ENCODE measurements at places on chromosomes 2 and 18.

- DNase-seq = no peak
These were observed 11.7 kb upstream of the NCL start for GRCh38 chr2:231475965-231476364.

GRCh38 chr2:8600456-8600855 is 81.4 kb upstream of the ID2 start:
- DNase-seq = no peak

- no peak for DNase-seq
These were observed 1300.0 kb upstream of the FAM98A start for GRCh38 chr2:34899079-34899478.

DNA sequence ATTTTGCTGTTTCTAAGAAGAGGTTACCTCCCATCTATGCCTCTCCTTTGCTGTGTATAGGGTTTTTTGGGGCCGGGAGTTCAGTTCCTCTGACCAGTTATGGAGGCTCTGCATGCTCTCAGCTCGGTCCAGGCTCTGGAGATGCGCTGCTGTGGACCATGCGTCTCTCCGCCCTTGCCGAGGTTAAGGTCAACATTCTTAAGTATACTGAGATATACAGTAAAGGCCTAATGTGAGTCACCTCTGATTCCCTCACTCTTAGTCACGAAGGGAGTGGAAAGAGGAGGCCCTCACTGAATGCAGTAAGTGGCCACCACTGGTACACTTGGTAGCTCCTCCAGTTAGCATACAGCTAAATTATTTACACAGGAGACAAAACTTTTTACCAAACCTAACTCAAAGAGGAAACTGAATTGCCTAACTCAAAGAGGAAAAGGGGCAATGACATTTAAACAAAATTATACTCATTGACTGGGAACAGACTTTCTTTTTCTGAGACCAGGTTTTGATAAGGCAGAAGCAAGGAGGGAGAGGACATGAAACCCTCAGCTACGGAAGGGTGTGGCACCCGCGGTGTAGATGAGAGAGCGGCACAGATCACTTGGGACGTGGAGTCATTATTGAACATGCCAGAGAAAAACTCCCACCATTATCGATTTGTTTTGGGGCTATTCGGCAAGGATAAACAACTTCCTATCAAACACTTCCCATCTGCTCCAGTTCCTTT is 98.7 kb downstream of the COPS8 start:
- DNase-seq = no peak

GRCh38 chr18:35409911-35410310 is 32.8 kb upstream of the ZNF396 start:
- DNase-seq = no peak

DNA sequence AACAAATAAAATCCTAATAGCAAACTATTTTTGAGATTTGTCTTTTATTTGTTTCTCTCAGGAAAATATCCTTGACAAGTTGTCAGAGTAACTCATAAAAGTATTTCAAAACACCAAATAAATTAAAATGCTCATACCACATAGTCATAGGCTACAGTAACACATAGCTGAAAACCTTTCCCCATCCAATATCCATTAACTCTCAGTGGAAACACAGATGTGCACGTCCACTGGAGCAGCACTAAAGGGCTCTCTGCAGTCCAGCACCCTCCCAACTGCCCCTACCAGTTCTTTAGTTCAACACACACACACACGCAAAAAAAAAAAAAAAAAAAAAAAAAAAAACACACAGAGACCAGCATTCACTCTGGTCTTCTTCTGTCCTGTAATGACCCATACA is 879 bp upstream of the XDH start:
- no peak for DNase-seq

DNA sequence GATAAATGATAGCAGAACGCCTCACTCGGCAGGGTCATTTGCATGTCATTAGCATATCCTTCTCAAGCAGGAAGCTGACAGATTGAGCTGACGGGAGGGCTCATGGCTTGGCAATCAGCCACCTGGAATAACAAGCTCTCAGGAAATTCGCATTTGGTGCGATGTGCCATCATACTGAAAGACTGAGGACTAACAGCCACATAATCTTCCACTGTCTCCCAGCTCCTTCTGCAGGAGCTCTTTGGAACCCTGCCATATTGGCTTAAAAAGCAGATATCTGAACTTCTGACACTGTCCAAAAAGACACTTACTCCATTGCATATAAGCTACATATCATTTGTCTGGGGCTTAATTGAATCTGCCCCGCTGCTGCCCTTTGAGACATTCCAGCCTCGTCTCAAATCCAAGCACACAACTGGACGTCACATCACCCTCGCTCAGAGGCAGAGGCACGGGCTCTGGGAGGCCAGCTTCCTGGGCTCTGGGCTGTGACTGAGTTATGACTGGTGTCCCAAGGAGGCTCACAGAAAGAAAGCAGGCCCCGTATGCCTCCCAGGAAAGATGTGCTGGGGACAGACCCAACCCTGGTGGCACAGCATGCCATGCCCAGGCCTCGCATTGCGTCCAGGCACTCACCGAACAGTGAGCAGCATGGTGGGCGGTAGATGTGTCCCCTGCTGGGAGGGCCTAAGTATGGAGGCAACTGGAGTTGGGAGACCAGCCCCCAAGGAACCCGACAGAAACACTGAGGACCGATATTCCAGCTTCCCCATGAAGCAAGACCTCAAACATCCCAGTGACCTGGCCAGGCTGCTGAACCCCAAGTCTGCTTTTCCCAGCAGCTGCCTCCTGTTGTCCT is 228.0 kb downstream of the ATAD2B start:
- DNase-seq = no peak

- no peak for DNase-seq
These were observed 65.6 kb upstream of the RFX8 start for GRCh38 chr2:101540518-101540917.

- no peak for DNase-seq
These were observed 50.1 kb downstream of the SLC14A1 start for GRCh38 chr18:45774065-45774521.

GRCh38 chr2:94984964-94985575 is 40.4 kb upstream of the MAL start:
- DNase-seq = no peak

DNA sequence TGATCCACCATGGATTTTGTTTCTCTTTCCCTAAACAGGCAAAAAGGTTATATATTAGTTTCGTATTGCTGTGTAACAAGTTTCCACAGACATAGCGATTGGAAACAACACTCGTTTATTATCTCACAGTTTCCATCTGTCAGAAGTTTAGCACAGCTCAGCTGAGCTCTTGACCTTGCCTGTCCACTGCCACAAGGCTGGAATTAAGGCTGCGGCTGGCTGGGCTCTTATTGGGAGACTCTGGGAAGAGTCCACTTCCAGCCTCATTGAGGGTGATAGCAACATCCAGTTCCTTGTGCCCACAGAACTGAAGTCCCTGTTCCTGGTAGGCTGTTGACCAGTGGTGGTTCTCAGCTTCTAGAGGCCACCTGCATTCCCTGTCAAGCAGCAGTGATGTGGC is 120.4 kb downstream of the TPGS2 start:
- DNase-seq = no peak

DNA sequence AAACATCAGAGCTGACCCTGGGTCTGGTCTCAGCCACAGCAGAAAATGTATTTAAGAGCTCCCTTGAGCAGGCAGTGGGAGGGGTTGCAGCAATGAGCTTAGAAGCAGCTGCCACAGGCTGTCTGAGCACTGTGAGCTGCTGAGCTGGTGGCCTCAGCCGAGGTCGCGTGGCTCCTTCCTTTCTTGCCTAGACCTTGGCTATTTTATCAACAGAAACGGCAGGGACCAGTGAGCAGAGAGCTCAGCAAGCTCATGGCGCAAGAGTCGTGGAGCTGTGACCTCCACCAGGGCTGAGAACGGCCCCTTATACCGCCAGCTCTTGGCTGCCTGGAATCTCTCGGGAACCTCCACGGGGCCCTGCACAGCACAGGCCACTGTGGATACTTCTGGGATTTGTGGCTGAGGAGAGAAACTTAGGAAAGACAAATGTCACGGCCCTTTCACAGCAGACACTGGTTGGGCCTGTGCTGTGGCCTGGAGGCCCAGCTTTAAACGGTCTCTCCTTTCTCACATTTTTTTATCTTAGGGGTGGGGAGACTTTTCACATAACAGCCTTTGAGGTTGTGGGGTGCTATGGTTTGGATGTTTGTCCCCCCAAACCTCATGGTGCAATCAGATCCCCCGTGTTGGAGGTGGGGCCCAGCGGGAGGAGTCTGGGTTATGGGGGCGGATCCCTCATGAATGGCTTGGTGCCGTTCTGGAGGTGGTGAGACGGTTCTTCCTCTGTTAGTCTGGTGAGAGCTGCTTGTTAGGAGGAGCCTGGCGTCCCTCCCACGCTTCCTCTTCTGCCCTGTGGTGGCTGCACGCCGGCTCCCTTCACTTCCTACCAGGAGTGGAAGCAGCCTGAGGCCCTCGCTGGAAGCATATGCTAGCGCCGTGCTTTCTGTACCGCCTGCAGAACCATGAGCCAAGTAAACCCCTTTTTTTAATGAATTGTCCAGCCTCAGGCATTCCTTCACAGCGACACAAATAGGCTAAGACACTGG is 1.7 kb downstream of the ALLC start:
- DNase-seq = no peak
